Germinal center (tissue), 1 donor: ENCODE measurements at places on chromosomes 13 and 19.

GRCh38 chr19:47618771-47619170 lies 9.8 kb downstream of the BICRA start:
- no peak for DNase-seq

- DNase-seq, result no peak
Observed at GRCh38 chr13:111862836-111863815, 203.8 kb upstream of the SOX1 start.

DNA sequence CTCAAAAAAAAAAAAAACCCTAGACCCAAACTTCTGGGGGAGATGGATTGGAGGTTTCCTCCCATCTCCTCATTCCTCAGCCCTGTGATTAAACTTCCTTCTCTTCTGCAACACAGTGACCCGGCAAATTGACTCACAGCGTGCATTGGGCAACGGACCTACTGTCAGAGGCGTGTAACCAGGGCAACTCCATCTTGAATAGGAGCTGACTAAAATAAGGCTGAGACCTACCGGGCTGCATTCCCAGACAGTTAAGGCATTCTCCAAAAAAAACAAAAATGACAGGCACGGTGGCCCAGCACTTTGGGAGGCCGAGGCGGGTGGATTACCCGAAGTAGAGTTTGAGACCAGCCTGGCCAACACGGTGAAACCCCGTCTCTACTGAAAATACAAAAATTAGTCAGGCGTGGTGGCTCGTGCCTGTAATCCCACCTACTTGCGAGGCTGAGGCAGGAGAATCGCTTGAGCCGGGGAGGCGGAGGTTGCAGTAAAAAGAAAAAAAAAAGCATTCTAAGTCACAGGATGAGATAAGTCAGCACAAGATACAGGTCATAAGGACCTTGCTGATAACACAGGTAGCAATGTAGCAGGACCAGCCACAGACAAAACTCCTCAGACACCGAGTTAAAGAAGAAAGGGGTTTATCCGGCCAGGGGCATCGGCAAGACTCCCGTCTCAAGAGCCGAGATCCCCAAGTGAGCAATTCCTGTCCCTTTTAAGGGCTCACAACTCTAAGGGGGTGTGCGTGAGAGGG lies 5.4 kb upstream of the NLRP7 start:
- no peak for DNase-seq

DNA sequence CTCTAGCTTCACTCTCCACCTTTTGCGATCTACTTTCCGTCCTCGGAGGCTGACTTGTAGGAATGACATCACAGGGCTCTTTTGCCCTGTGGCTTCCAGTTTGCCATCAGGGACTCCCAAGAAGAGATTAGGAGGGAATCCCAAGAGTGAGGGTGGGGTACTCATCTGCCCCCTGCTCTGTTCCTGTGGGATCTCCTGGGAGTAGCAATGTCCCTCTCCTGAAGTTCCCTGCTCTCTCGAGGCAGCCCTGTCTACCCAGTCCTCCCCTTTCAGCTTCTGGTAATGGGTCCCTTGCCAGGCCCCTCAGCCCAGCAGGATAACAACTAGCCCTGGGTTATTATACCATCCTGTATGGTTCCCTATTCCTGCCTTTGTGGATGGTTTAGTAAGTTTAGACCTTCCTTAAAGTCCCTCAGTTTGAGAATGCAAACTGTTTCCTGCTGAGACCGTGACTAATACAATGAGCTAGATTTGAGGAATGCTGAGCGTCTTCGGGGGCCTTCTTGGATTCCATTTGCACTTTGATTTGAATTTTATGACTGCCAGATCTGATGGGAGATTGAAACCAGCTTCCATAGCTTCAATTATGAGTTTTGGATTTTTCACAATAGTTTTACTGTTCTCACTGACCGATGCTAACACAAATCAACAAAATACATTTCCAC lies 73.7 kb upstream of the IPO5 start:
- DNase-seq, result no peak

DNA sequence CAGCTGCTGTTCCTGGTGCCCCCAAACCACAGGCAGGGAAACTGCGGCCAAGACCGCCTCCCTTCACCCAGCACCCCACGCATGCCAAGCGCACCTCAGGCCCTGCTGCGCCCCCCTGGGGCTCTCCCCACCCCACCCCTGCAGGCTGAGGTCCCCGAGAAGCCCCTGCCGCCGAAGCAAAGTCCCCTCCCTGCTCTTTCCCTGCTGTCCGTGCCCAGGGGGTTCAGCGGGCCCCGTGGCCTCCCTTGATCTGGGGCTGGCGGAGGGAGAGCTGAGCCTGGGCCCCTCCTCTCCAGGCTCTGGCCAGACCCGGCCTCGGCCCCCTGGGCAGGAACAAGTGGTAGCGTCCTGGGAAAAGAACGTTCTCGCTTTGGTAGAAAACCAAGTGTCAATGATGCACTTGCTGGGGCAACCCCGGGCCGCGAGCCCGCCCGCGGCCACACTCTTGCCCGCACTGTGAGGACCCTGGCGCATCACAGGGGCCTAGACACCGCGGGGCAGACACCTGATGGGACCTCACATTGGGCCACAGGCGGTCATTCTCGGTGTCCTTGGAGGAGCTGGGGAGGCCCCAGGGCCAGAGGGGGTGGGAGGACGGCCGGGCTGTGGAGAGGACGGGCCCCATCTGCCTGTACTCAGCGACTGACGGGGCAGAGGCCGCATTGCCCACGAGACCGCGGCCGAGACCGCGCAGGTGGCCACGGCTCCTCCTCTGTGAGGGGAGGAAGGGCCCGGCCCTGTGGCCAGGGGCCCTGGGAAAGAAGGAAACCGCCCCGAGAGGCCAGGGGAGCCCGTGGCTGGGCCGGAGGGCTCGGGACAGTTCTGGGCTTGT lies 29.0 kb downstream of the GPX4 start:
- no peak for DNase-seq

GRCh38 chr19:46480415-46480814 lies 9.1 kb upstream of the PNMA8A start:
- DNase-seq, result no peak
